Stimulated activated CD4-positive, alpha-beta T cell treated with anti-CD3 and anti-CD28 coated beads, Interleukin-12 subunit alpha, Interleukin-12 subunit beta, amount 100 ng/mL, for 4 hours (primary cell): ENCODE measurements at places on chromosomes 1 and 21.

DNA sequence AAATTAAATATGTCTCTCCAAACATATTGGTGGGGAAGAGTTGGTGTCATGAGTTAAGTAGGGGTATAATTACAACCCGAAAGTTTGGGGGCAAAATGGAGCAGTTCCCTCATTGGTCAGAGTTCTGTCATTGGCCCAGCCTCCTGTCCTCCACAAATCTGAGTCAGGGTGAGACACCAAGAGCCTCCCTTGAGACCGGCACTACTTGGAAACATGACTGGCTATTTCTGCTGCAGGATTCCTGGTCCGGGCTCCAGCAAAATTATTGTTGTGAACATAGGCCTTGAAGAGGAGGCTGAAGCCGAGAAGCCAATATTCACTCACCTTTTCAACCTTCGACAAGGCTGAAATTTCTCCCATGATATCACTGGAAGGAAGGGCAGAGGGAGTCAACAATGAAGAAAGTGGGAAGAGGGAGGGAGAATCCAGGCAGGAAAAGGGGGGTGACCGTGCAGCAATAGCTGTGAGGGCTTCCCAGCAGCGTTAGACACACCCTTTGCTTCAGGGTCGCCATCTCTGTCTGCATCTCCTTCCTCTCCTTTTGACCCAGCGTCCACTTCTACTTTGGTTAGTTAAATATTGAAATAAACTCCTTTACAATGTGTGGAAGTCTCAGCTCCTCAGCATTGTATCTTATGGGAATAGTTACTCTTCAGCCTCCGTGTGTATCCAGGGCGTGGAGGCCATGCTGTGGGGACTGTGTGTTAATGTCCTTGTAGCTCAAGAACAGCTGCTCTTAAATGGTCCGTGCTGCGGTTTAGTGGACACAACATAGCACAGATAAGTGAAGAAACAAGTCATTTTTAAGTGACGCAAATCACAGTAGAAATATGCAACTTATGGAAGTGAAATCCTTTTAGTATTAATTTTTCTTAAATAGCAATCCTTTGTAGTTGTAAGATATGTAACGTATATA lies 307.4 kb downstream of the DISC1 start:
- no peak for DNase-seq

GRCh38 chr1:118555638-118556037 lies 370.6 kb upstream of the SPAG17 start:
- DNase-seq = no peak

- no peak for DNase-seq
Observed at GRCh38 chr1:21654209-21654608, 14.9 kb downstream of the RAP1GAP start.

- DNase-seq = no peak
Observed at GRCh38 chr1:156476501-156477298, 23.9 kb downstream of the MEF2D start.

DNA sequence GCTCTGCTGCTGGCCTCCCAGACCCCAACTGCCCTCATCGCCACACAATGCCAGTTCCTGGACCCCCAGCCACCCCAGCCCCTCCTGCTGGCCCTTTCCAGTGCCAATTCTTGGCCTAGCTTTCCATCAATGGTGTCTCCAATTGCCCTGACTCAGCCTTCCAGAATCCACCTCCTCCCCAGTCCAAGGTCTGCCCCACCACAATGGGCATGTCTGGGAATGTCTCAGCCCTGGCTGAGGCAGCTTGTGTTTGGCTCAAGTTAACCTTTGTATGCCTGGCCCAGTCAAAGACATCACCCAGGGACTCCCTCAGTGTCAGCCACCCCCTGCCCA lies 16.4 kb downstream of the ALDH4A1 start:
- DNase-seq = no peak

GRCh38 chr1:72357411-72357810 lies 75.1 kb upstream of the NEGR1 start:
- DNase-seq = no peak

DNA sequence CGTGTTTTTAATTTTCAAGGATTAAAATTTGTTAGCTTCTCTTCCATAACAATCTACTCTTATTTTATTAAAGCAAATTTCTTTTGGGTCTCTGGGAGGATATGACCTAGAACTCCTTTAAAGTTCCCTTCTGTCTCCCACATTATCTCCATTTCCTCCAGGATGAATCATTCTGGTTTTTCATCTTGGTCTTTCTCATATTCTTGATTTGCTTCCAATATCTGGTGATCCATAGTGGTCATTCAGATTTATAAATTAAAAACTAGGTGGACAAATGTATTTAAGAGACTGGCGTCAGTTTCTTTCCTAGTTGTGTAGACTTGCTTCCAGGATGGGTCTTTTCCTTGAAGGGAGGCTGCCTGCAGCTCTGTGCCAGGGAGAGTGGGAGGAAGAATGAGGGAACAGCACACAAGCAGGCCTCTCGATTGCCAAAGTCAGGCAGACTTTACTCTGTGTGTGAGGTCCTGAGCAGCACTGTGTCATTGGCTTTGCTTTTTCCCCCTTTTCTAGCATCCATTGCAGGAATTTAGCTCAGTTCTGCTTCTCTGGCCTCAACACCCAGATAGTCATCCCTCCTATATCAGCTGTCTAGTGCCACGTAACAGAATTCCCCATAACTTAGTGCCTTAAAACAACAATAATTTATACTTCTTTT lies 48.1 kb upstream of the FOXO6 start:
- no peak for DNase-seq

DNA sequence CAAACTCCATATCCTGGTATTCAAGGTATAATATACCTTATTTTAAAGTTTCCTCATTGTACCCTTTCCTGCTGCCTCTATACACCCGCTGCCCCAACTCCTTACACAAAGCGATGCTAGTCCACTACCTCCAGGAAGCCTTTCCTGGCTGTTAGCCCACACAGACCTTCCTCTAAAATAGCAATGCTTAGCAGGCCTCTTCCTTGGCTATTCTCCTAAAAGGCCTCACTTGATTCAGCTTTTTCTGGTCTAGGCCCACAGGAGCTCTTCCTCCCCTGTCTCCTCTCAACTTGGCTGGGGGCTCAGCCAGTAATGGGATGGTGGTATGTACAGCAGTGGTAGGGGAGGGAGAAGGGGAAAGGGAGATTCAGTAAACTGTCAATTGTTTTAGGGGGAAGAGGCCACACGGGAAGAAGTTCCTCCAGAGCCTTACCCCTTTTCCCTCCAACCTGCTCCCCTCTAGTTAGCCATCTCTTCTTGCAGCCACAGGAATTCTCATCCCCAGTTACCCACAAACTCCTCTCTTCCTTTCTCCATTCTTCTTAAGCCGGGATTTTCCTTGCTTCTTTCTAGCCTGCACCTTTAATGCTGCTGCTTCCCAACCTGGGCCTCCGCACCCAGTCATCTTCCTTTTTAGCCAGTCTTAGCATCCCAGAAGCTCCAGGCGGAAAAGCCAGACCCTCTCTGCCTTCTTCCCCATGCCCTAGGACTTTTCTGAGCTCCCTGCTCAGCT lies 2.6 kb downstream of the LRRC41 start:
- no peak for DNase-seq

GRCh38 chr1:226353698-226354525 lies 44.9 kb upstream of the LIN9 start:
- DNase-seq = no peak
